ENCODE measurements at places on chromosomes 2 and 18.

DNA sequence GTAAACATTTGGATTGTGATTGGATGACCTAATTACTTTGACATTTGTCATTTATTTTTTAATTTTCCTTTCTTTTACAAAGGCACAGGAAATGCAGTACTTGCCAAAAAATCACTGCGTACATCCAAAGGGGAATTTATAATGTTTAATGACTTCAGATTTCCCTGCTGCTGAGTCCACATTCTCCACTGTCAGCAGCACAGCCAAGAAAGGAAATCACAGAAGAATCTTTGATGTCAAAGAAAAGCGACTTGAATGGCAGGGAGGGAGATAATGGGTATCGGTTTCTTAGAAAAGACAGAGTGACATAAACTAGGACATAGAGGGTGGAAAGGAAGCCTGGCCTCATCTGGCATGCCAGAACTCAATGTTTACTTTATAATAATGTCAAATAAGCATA, 41.4 kb upstream of the COPS8 start:
- no peak for DNase-seq

GRCh38 chr2:68115965-68116364, 41.7 kb upstream of the PNO1 start:
- no peak for DNase-seq

DNA sequence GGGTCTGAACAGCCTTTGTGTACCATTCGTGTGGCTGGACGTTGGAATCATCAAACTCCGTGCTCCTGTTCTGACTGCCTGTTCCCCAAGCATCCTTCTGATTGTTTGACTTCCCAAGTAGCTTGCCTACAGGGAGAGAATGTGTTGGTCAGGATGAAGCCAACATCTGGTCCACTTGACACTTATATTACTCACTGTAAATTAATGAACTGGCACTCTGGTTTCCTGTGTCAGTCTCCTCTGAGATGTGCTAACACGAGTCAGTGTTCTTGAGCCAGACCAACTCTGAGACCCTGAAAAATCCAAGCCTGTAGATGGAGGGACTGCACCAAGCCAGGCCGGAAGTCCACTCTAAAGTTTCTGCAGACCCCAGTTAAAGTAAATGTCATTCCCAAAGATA, 440.9 kb downstream of the ZNF516 start:
- no peak for DNase-seq

GRCh38 chr18:56927786-56928185, 219.1 kb upstream of the BOD1L2 start:
- no peak for DNase-seq

DNA sequence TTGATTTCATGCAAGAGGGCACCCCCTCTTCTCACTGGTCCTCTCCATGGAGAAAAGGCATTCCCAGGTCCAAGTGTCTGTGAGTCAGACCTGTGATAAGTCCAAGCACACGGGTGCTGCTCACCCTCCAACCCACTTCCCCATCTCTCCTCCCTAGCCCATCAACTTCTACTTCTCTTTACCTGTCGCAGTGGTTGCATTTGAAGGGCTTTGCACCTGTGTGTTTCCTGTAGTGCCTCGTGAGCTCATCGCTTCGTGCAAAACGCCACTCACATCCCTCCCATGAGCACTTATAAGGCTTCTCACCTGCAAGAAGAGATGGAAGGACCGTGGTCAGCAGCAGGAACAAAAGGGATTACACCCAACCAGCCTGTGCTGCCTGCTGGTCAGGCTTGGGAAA, 77.5 kb downstream of the KLF7 start:
- no peak for DNase-seq

DNA sequence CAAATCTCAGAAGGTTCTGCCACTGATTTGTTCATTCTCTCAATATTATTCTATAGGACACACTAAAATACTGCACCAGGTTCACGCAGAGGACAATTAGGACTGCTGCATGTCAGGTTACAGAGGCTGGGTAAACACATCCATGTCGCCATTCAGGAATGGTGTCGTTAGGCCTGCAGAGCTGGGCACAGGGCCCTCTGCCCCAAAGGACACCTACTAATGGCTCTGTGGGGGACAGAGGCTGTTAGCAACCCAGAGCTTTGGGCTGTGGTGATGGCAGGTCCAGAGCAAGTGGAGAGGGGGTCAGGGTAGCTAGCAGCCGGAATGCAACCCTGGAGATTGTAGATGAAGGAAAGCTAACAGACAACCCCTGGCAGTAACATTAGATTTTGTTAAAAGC, 115.9 kb downstream of the TTC32 start:
- DNase-seq, result no peak

DNA sequence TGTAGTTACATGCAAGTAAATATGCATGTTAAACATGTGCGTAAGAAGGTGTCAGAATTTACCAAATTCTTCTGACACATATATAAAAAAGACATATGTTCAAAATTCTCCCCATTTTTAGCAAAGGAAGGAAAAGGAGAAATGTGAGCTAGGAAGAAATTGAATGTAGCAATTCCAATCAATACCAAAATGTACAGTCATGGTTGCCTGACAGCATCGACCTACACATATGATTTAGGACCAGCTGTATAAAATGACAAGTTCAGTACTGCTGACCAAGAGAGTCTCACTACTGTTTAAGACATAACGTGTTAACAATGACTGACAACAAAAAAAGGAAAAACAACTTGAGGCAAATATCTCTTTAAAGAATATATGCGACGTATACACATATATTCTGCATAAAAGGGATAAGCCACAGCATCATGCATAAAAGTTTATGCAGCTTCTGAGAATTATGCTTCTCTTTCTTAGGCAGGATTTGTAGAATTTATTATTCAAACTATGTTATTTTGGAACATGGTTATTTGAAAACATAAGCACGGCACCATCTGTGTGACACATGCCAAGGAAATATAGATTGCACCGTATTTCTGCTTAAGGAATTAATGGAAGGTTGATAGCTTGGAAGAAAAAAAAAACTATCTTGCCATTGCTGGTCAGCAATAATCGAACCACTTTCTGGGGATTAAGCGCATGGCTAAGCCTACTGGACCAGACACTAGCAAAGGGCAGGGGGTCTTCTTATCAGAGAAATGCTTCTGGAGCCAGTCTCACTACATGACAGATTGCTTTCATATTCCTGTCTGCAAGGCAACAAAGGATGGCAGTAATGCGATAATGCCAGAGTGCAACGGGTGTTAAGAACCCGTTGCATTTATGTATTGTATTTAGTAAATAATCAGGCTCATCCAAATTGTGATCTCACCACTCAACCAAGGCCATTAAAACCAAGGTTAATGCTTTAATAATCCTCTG, 154.0 kb downstream of the WDPCP start:
- DNase-seq, result no peak

DNA sequence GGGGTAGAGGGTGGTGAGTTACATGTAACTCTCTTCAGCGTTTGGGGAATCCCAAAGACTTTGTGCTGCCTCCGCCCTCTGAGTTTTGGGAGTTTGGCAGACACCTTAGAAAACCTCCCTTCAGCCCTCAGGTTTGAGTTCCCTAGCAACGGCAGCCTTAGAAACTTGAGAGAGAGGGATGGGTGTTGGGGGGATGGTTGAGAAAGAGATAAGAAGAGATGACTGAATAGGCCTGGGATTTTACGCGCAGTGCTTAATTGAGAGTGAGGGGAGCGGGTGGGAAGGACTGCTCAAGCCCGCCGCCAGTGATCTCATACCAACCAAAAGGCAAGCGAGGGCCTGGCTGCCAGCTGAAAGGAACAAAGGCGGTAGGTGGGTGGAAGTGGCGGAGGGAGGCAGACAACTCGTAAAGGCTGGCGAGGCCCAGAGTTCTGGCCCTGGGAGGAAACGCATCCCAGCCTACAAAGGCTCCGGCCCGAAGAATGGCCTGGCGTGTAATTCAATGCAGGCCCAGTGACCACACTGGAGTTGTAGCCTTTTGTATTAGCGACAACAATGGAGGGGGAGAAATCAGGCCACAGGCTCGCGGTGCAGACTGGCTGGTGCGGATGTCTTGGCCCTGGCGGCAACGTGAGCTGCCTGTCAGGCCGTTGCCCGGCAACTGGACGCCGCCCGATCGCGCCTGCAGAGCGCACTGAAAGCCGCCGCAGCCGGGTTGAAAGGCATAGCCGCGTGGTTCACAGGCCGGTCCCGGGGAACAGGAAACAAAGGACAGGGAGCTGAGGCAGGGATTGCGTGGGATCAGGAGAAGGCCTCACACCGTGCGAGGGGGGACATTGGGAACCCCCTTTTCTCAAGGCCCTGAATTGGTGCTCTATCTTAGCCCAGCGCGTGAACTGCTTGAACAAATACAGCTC, 39.9 kb upstream of the DARS1 start:
- DNase-seq, result peak; percentile 18

- DNase-seq, result no peak
Measured at GRCh38 chr2:220064111-220065030, 436.9 kb downstream of the SLC4A3 start.

- DNase-seq, result peak; percentile 50
Measured at GRCh38 chr18:42053188-42053781, 98.3 kb downstream of the PIK3C3 start.

Data from CD4-positive, alpha-beta T cell treated with Interferon alpha-2 for 1 hour (primary cell).